Cardiac fibroblast (primary cell): ENCODE measurements at places on chromosomes 13 and 19.

DNA sequence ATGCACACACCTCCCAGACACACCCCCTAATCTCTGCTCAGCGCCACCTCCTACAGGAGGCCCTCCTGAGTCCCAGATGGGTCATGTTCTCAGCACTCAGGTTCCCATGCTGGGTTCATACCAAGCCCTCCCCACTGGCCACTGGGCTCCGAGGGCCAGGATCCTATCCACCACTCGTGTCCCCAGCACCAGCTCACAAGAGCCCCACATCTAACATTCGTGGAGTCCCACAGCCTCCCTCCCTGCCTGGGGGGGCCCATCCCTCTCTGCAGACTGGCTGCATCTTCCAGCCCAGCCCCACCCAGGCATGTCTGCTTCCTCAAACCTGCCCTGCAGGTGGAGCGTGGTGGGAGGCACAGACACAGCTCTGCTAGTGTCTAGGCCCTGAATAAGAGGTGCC is 227.4 kb downstream of the TUBA3C start:
- no peak for DNase-seq

DNA sequence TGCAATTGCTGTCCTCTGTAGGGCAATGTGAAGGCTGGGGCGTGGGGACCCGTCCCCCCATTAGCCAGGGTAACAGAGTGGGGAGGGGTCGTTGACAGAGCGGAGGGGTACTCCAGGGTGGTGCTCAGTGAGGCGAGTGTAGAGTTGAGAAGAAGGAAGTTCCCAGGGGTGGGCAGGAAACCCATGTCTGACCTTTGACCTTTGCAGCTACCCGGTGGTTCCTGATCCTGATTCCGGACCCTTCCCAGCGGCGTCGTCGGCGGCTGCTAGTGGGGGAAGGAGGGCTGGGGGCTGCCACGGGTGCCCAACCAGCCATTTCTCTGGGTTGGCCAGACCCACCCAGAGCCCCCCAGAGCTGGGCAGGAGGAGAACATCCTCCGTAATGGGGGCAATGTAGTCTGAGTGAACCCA is 2.1 kb upstream of the PLVAP start:
- no peak for DNase-seq

DNA sequence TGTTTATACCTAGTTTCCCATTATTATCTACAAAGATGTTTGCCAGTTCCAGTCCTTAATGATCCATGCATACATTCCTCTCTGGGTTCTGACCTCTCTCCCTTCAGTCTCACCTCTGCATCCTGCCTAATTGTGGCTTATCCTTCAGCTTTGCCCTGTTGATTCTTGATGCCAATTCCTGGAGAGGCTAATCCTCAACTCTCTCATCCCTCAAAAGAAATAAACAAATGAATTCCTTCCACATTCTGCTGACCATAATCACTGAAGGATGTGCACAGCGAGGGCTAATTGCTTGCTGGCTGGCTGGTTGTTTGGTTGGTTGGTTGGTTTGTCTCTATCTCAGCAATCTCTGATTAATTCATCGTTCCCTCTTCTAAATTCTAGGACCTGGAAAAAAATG is 113.8 kb downstream of the IRS2 start:
- DNase-seq, result no peak

DNA sequence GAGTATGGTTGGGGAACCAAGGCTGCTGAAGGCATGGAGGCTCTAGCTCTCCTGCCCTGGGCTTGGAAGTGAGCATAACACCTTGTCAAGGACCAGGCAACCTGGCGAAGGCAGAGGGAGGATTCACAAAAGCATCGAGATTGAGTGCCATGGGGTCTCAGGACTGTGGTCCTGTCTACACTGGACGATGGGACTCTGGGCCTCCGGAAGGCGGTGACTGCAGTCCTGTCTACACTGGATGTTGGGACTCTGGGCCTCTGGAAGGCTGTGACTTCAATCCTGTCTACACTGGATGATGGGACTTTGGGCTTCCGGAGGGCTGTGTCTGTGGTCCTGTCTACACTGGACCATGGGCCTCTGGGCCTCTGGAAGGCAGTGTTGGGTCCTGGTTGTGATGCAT is 290.4 kb downstream of the TEX29 start:
- DNase-seq, result no peak

- no peak for DNase-seq
Measured at GRCh38 chr13:38767506-38768265, 80.8 kb downstream of the FREM2 start.

GRCh38 chr19:33156334-33156733 is 24.4 kb downstream of the WDR88 start:
- peak; percentile 81 for DNase-seq

- peak; percentile 18 for DNase-seq
Measured at GRCh38 chr13:61084988-61085387, 330.7 kb downstream of the PCDH20 start.

GRCh38 chr19:34075661-34076091 is 96.6 kb upstream of the LSM14A start:
- DNase-seq, result no peak

- no peak for DNase-seq
Measured at GRCh38 chr13:44932171-44932849, 57.0 kb downstream of the NUFIP1 start.

DNA sequence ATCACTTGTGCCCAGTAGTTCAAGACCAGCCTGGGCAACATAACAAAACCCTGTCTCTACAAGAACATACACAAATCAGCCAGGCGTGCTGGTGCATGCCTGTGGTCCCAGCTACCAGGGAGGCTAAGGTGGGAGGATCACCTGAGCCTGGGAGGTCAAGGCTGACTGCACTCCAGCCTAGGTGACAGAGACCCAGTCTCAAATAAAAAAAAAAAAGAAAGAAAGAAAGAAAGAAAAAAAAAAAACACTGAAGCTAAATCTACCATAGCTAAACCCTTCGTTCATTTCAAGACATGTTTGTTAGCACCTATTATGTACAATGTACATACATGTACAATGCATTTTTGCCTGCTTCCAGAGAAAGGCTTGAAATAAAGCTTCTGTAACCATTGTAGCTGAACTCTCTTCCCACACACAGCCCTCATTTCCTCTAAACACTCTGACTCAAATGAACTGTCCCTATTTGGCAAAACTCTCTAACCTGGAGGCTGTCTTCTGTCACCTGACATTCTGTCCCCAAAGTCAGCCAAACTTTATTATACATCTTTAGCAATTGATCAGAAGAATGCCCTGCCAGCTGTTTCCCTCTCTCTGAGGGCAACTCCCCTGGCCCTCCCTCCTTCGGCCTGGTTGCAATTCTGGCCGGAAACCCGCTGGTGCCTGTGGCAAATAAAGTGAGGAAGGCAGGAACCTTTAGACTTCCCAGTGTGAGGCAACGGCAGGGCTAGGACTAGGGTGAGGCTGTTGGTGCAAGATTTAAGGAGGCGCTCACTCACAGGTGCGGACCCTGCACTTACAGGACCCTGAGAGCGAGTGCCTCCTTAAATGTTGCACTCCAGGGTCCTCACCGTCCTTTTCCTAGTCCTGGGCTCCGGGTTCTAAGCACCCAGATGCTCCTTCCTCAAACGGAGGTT is 1.8 kb downstream of the ETHE1 start:
- DNase-seq, result peak; percentile 67

DNA sequence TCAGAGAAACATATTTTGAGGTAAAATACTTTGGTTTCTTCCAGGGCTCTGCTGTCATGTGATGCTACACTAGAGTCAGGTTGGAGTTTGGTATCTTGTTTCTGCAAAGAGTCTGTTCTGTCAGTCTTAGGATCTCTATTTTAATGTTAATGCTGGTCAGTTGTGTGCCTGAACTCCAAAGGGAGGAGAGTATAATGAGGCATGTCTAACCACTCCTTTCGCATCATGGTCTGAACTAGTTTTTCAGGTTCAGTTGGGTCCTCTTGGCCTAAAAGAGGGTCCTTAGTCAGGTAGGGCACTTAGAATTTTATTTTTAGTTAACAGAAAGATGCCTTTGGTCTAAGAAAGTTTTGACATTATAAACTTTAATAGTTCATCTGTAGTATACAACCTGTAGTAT is 78.2 kb downstream of the FNDC3A start:
- no peak for DNase-seq

DNA sequence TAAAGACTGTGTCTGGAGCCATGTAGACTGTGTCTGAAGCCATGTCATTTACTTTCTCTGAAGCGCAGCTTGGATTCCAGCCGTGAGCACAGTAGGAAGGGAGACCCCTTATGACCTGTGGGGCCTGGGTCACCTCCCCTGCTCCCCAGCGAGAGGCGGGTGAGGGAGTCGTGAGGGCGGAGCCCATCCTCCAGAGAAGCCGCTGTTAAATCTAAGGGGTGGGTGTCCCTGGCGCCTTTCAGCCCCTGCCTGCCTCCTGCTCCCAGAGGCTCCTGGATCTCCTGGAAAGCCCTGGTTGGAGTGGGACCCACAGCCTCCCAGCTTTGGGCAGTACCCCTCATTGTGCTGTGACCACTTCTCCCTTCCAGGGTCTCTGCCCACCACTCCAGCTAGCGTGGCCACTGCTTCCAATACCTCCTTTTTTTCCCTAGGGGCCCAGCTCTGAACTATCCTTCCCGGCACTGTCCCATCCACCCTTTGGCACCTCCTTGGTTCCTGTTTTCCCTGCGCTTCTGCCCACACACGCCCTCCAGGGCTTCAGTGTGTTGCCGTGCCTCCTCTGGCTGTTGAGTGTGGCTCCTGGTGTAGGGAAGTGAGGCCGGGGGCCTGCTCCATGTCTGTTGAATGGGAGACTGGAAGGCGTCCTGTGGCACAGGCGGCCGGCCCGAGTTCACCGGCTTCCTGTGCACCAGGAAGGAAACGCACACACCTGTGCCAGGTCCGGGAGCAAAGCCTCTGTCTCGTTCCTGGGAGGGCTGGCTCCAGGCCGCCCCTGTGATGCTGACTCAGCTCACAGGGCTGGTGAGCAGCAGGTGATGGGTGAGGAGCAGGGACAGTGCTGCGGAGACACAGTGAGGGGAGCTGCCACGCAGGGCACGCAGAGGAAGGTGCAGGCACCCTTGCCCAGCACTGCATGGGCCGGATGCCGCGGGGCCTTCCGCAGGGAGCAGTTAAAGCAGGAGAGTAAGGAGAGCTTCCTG is 29.4 kb downstream of the ATP4B start:
- DNase-seq, result no peak

GRCh38 chr13:74289861-74290773 is 155.9 kb upstream of the KLF12 start:
- peak; percentile 87 for DNase-seq

DNA sequence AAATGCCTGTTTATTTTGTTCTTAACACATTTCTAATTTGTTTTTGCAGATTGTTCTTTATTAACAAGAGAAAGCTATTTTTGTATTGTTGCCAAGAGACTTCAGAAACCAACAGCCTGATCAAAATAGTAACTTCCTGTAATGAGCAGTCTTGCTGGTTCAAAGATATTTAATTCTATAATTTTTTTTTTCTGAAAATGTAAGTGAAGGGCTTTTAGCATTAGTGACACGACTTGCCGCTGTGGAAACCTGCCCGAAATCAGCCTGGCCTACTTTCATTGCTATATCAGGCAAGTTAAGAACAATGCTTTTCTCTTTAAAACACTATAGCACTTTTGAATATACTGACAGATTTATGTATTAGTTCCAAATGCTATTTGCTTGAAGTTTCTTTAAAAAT is 374.3 kb downstream of the EFNB2 start:
- no peak for DNase-seq

- DNase-seq, result no peak
Measured at GRCh38 chr19:46356149-46357055, 9.5 kb downstream of the PPP5C start.

GRCh38 chr19:5536337-5536894 is 31.3 kb downstream of the TINCR start:
- peak; percentile 26 for DNase-seq

DNA sequence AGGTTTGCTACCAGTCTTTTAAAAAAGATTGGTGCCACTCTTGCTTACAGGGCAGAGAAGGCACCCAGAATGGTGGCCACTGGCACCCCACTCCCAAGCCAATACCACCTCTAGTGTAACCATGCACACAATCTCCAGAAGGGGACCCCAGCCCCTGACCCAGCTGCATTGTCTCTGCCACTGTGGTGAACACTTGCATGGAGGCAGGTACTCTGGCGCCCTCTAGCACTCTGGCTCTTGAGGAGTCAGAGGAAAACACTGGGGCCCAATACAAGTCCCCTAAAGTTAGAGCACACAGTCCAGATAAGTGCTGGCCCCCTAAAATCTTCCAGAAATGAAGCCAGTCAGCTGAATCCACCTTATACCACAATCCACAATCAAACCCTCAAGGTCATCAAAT is 6.0 kb downstream of the ERVV-1 start:
- DNase-seq, result no peak

DNA sequence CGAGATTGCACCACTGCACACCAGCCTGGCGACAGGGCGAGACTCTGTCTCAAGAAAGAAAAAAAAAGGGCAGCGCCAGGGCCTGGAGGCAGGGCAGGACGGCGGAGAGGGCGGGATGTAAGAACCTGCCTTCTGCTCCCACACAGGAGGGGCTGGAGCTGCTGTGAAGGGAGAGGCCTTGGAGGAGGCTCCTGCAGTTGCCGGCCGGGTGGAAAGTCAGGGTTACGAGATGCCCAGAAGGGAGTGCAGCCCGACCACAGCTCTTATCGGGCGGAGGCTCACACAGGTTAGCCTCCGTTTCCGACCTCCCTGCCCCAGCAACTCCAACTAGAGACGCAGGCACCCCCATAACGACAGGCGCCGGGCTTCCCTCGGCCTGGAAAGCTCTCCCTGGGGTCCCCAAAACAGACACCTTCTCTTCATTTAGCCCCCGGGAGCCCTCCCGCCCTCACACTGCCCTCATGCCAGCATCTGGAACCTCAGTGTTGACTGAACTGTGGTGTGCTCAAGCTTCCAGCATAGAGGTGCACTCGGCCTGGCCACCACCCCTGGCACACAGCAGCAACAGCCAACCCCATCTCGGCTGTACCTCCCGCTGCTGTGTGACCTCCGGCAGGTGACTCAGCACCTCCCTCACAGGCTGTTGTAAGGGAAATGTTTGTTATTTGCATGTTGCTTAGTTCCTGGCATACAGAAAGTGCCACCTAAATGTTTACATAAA is 1.4 kb downstream of the PLPP2 start:
- no peak for DNase-seq

- DNase-seq, result peak; percentile 6
Measured at GRCh38 chr13:66853564-66853963, 376.6 kb downstream of the PCDH9 start.

GRCh38 chr19:56153507-56153906 is 12.4 kb downstream of the ZNF444 start:
- no peak for DNase-seq

- peak; percentile 92 for DNase-seq
Measured at GRCh38 chr19:41531438-41532311, 44.3 kb upstream of the CEACAM21 start.

GRCh38 chr13:97134364-97135095 is 87.6 kb upstream of the MBNL2 start:
- no peak for DNase-seq
